ENCODE measurements at places on chromosomes 13 and 19.

DNA sequence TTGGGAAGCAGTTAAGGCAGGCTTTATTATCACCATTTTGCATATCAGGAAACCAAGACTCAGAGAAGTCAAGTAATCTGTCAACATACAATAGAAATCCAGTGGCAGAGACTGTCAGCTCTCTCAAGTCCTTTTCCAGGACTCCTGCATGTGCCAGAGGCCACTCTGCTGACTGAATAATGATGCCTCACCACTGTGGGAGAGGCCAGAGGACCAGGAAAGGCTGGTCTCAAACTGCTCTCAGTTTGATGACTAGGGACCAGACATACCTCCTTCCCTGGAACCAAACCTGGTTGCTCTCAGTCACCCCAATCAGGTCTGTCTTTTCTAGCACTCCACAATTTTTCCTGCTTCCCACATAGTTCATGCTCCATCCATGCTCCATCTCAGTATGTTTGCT lies 8.0 kb downstream of the RNASEH2B start:
- DNase-seq, result no peak

DNA sequence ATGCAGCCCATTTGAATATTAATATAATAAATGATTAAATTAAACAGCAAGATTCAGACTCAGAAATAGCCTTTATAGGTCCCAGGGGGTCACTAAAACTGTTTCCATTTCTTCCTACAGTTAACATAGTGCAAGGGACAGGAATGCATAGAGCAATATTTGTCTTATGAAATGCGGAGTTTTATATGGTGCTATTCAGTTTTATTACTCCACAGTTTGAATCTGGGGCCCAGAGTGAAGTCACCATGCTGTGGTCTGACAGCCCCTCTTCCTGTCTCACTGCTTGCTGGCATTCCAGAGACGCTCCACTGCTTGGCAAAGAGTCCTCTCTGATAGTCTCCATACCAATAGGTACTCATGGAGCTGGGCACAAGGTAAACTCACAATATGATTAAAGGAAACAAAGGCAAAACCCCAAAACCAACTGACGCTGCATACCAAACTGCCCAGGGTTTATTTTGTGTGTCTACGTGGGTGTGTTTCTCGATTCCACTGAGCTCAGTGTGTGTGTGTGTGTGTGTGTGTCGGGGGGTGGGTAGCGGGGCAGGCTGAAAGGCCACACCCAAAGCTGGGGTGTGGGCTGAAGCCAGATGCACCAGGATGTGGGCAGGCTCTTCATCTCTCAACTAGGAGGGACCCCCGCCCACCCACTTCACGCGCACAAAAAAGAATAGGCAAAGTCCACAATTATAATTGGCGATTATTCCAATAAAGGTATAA lies 277.9 kb downstream of the TSHZ3 start:
- DNase-seq, result no peak

- no peak for DNase-seq
Observed at GRCh38 chr13:32501064-32501463, 37.5 kb downstream of the N4BP2L2 start.

DNA sequence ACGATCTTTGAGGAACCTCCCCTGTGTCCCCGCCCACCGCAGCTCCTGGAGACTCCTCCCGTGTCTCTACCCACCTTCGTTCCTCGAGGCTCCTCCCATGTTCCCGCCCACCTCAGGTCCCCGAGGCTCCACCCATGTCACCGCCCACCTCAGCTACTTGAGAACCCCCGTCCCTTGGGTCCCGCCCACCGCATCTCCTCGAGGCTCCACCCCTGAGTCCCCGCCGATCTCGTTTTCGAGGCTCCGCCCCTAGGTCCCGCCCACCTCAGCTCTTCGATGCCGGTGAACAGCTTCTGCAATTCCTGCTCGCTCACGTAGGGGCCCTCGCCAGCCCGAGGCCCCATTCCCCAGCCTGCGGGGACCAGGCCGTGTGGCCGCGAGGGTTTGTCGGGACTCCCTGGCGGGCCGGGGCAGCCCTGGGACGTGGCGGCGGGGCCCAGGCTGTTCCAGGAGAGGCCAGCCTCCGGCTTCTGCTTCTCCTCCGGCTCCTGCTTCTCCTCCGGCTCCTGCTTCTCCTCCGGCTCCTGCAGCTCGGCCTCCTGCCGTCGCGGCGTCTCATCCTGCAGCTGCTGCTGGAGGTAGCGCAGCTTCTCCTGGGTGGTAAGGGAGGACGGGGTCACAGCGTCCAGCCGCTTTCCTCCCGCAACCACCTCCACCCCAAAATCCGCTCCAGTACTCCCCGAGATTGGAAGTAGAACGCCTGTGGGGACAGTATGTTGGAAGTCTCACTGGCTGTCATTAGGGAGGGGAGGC lies 16.7 kb downstream of the TSKS start:
- peak; percentile 11 for DNase-seq

- DNase-seq, result no peak
Observed at GRCh38 chr13:31781064-31781463, 41.7 kb downstream of the RXFP2 start.

- no peak for DNase-seq
Observed at GRCh38 chr19:31235806-31236205, 113.4 kb downstream of the TSHZ3 start.

GRCh38 chr19:4971424-4971793 lies 2.5 kb downstream of the KDM4B start:
- DNase-seq, result no peak

DNA sequence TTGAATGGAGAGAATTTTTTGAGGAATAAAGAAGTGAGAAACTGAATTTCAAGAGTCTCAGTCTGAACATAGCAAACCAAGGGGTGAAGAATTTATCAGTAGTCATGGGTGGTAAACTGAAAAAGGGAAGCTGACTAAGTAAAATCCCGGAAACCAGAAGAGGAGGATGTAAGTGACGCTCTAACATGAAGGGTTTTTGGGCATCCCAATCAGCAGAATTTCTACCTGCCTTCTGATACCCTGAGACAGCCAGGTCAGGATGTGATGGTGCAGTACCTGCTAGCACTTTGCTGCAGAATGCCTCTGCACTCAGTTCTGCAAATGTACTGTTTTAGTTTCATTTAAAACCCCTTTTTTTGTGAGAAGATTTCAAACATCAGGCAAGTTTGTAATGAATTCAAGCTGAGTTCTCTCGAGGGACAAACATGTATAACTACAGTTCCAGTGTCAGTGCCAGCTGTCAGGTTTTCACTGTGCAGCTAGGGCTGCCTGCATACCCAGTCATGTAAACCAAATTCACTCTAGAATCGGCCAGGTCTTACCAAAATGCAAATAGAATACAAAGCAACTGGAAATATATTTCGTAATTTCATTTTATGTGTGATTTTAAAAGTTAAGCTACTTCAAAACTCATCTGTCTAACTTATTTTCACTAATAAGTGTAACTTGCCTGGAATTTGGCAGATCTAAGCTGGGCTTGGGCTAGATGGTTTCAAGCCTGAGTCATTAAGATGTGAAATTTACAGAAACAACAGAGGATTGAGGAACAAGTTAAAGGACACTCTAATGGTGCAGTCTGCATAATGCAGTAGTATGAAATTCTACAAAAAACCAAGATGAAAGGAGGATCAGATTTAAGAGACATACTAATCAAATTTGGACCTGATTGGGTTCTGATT lies 13.8 kb downstream of the METTL21C start:
- DNase-seq, result no peak

DNA sequence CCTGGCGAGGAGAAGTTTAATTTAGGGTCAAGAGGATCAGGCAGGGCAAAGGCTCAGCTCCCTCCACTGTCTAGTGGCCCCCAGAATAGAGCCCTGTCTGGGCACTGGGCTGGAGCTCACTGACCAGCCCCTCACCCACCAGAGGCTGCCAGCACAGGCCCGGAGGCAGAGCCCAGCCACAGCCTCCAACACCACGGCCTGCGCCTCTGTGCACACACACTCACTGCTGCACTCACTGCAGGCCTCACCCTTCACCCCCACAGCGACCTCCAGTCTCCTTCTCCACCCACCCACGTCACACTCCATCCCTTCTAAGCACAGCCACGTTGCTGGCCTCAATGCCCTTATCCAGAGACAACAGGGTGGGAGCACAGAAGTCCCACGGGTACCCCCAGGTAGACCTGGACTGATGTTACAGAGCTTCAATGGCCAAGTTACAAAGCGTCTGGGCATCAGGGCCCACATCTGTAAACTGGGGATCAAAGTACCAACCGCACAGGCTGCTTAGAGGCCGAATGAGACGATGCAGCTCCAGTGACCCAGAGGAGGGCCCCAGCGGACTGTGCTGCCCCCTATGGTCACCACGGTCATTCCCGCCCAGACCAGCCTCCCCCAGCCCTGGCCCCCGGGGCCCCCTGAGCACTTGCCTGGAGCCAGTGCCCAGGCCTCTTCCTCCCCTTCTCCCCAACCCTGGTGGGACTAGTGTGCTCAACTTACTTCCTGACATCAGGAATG lies 4.5 kb upstream of the PRKD2 start:
- no peak for DNase-seq

DNA sequence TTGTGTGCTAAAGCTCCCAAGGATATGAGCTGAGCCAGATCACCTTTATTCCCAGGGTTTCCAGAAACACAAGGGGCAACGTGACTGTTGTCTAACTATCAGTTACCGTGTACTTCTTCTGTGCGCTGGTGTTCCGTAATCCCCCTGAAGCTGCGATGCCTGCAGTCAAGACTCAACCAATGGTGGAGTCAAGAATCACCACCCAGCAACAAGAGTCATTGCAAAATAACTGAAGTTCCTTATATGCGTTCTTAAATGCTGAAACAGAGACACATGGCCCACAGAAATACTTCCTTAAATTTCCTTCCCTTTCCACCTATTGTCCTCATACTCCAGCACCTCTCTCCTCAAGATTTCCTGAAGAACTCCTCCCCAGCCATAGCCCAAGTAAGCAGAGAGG lies 200.2 kb downstream of the KATNAL1 start:
- DNase-seq, result no peak

- no peak for DNase-seq
Observed at GRCh38 chr19:10219678-10220077, 11.5 kb downstream of the S1PR2 start.

Data from stimulated activated CD8-positive, alpha-beta memory T cell treated with anti-CD3 and anti-CD28 coated beads, Interleukin-12 subunit alpha, Interleukin-12 subunit beta, amount 100 ng/mL, for 4 hours (primary cell).